Lung microvascular endothelial cell (primary cell): ENCODE measurements at places on chromosomes 12 and 14.

DNA sequence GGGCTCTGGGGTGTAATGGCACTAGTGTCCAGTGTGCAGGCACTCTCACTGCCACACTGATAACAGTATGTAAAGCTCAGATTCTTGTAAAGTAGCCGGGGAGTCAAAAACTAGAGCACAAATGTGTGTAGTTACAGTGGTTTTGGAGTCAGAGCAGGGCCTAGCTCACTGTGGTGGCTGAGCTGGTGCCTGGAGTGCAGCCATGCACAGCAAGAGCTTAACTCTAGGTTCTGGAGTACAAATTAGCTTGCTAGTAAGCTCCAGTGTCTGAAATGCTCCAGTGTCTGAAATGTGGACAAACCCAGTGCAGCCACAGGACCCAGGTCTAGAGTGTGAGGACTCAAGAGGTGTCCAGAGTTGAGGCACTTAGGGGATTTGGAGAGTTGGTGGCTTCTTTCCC, 149.2 kb downstream of the MSRB3 start:
- DNase-seq: no peak

DNA sequence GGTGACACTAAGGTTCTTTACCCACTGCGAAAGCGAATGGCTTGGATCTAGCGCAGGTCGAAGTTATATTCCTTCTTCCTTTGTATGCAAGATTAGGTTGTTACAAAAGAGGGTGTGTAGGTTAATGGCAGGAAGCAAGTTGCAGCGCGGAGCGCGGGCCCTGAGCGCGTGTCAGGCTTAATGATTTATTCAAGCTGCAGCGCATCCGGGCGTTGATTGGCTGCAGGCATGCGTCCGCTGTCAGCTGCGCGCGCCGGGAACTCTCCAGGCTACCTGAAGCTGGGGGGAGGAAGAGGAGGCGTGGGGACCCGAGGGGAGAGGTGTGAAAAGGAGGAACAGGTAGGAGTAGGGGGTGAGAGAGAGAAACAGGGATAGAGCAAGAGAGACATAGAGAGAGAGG, 7.4 kb downstream of the ASCL1 start:
- no peak for DNase-seq

DNA sequence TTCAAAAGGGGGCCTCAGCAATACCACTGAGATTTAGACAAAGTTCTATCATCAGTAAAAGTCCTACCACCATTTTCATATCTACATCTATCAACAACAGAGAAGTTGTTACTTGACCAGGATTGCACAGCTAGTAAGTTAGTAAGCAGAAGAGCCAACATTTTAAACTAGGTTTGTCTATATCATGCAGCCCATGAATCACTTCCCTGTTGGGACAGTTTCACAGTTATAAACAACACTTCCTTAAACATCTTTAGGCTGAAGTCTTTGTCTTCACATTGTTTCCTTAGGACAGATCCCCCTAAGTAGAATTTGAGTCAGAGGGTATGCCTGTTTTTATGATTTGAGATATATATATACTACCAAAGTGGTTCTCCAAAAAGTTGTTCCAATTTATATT, 68.5 kb downstream of the DAO start:
- peak; percentile 24 for DNase-seq

DNA sequence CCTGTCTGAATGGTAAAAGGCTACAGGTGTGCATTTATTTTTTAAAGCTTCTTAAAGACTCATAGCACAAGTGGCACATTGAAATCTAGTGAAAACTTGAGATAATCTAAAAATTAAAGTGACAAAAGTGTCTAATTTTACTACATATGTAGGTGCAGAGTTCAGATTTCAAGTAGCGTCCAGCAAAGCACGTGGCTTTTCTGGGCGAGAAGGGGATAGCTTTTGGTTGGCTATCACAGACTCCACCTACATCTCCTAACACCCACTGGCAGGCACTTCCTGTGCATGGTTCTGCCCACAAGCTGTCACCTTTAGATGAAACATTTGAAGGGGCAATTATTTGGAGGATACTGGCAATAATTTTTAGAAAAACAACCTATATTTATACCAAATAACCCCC, 1.9 kb upstream of the PITPNM2 start:
- no peak for DNase-seq

DNA sequence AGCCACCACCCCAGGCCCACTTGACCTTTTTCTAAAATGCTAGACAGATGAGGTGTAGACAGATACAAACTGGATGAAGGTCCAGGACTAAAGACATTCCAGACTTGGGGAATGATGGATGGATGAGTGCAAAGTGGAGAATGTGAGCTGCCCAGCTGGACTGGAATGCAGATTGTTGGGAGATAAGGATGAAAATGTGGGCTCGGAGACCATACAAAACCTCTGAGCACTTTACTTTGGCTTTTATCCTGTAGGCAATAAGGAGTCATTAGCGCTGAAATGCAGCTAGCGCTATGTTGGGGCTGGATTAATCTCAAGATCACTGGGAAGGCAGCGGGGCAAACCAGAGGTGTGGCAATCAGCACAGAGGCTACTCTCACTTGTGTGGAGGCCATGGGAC, 64.7 kb upstream of the GNPNAT1 start:
- no peak for DNase-seq

DNA sequence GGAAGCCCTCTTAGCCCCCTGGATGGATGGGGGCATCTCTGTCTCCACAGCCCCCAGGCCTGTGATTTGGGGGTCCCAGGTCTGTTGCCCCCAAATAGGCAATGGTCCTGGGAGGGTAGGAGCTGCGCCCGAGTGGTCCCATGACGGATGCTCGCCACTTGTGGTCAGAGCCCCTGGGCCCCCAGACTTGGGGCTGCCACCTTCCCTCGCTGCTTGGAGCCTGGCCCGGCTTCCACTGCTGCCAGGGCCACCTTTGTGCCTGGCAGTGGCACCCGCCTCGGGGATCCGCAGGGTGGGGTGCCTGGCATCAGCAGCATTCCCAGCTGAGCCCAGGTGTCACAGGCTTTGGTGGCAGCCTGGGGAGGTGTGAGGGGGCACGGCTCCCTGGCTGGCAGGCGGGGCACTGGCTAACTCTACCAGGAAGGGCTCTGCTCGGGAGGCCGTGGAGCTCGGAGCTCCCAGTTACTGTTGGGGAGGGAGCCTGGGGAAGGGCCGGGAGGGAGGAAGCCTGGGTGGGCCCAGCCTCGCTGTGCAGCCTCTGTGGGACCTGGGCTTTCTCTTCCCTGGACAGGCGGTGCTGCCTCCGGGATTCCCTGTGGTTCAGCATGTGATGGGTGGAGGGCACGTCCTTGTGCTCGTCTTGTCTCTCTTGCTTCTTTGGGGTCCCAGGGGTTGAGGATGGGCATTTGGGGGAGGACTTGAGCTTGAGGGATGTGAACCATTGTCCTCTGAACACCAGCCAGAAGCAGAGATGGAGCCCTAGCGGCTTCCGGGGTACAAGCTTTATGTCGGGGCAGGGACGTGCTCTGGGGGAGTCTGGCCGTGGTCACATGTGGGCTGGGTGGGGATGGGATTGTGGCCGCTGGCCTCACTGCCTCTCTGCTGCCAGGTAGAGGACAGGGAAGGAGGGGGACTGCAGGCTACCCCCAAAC, 5.4 kb downstream of the KIF26A start:
- DNase-seq: no peak

DNA sequence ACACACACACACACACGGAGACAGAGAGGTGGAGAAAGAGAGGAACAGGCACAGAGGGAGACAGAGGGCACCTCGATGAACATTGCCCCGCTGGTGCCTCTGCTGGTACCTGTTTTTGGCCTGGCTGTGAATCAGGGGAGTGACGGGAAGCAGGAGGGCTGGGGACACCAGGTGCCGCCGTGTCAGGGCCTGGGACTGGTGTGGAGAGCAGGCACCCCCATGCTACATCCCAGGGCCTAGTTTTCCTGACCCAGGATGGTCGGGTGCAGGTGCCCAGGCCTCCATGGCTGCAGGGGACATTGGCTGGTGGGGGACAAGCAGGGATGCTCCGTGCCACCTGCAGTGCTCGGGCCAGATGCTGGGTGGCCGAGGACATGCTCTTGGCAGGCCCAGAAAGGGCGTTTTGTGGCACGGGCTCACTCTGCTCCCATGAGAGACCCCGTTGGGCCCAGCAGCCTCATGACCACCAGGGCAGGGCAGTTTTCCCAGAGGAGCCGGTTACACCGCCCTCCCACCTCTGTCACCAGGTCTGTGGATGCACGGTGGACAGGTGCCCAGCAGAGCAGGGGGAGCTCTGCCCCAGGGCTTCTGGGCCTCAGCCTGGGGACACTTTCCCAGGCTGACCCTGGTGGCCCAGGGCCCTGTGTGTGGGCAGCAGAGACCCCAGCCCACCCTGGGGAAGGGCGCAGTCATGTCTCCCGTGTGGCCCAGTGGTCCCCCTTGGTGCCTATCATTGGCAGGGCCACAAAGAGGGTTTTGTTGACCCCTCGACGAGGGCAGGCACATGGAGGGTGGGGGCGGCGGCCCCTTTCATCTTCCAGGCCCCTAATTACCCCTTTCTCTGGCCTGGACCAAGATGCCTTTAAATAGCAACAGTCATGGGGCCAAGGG, 207.5 kb upstream of the RTL1 start:
- DNase-seq: no peak

DNA sequence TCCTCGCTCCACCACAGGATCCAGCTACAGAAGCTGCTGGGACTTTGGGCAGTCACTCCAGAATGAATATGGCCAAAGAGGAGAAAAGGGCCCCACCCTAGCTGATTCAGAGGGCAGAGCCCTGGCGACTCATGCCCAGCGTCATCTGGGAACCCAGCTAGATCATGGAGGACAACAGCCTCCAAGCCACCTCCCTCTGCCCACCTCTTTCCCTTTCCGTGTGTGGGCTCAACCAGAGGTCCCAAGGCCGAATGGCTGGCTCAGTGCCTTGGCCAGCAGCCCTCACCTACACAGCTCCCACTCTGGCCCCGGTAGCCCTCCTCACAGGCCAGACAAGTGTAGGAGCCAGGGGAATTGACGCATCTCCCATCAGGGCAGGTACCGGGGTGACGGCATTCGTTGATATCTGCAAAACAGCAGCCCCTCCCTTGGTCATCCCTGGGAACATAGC, 17.4 kb downstream of the ISCA2 start:
- DNase-seq: peak; percentile 52

DNA sequence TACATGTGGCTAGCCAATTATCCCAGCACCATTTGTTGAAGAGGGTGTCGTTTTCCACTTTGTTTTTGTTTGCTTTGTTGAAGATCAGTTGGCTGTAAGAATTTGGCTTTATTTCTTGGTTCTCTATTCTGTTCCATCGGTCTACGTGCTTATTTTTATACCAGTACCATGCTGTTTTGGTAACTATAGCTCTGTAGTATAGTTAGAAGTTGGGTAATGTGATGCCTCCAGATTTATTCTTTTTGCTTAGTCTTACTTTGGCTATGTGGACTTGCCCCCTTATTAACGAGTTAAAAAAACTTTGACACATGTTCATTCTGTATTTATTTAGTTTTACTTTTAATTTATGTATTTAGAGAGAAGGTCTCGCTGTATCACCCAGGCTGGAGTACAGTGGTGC, 120.4 kb downstream of the ADCK1 start:
- DNase-seq: no peak

- peak; percentile 54 for DNase-seq
Observed at GRCh38 chr14:44895716-44896115, 66.0 kb downstream of the KLHL28 start.

- DNase-seq: peak; percentile 83
Observed at GRCh38 chr14:67934087-67934486, 114.5 kb downstream of the RAD51B start.

DNA sequence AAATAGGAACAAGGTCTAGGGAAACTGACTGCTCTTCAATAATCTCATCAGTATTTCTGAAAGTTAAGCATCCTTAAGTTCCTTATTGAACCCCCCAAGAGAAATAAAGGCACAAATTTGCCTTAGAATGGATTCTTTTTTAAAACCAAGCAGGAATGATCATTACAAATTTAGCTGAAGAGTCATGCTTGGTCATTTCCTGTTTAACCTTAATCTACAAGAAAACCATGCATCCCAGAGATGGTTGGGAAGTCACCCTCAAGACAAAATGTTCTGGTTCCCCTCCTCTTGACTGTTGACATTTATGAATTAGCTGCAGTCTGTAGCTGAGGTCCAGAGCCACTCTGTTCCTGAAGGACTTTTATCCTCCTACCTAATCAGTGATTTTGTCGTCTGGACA, 291.8 kb upstream of the G2E3 start:
- DNase-seq: peak; percentile 69

- no peak for DNase-seq
Observed at GRCh38 chr12:100371146-100371545, 14.3 kb downstream of the SLC17A8 start.

- DNase-seq: no peak
Observed at GRCh38 chr12:63301311-63301710, 150.3 kb upstream of the AVPR1A start.

- no peak for DNase-seq
Observed at GRCh38 chr12:3607039-3607720, 116.2 kb downstream of the PRMT8 start.
